ENCODE measurements at places on chromosomes 11 and 22.

DNA sequence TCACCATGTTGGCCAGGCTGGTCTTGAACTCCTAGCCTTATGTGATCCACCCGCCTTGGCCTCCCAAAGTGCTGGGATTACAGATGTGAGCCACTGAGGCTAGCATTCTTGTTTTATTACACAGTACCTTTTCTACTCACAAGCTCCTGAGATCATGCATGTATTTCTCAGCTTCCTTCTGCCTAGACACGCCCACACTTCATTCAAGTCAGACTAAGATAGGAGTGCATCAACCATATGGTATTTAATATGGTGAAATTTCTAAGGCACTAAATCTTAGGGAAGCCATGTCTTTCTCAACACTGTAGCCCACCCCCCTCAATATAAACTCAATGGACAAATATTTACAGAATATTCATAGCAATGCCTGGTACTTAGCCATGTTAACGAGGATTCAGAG lies 62.1 kb downstream of the SLC25A17 start:
- DNase-seq: no peak

DNA sequence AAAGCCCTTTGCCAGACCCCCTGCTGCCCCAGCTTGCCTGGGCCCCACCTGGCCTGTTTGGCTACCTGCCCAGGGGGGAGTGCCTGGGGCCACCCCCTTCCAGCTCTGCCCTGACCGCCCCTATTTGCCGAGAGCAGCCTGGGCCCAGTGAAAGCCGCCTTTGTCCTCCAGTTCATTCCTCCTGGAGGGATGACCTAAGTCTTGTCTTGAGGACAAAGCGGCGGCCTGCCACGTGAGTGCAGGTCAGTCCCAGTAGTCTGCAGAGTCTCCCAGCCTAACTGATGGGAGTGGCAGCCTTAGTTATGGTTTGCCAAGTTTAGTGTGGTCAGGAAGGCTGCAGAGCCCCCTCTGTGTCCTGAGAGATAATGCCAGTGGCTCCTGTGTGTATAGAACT lies 115.9 kb upstream of the CRYBB3 start:
- no peak for DNase-seq

DNA sequence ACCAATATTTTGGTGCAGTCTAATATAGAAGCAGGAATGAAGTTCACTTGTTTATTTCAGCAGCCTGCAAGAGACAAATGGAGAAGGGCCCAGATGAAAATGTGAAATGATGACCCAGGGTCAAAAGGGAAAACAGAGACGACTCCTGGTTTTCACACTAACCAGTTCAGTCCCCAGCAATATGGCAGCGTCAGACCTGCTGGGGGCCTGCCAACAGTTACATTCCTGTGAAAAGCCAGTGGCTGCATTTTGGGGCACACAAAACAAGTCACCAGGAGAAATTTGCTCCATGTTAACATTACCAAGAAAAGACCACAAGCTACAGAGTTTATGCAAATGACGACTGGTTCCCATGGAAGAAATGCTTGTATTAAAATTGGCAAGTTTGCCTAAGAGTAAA lies 80.2 kb downstream of the CCDC34 start:
- no peak for DNase-seq

- DNase-seq: no peak
Observed at GRCh38 chr11:13784855-13785254, 116.4 kb downstream of the FAR1 start.

DNA sequence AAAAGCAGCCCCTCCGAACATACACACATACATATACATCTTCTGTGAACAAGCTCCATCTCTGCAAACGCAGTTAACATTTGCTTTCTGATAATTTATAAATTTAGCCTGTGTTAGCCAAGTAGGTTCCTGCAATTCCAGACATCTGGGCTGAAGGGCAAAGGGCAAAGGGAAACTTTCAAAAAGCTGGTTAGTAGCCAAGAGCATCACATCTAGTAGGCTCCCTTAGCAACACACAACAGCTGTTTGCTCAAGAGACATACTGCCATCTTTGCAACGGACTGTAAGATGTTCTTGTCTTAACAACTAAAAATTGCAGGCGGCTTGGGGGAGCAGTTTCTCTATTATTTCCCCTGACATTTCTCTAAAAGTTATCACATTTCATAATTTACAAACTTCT lies 134.9 kb downstream of the RBFOX2 start:
- no peak for DNase-seq

- no peak for DNase-seq
Observed at GRCh38 chr11:69362315-69362714, 68.4 kb downstream of the MYEOV start.

DNA sequence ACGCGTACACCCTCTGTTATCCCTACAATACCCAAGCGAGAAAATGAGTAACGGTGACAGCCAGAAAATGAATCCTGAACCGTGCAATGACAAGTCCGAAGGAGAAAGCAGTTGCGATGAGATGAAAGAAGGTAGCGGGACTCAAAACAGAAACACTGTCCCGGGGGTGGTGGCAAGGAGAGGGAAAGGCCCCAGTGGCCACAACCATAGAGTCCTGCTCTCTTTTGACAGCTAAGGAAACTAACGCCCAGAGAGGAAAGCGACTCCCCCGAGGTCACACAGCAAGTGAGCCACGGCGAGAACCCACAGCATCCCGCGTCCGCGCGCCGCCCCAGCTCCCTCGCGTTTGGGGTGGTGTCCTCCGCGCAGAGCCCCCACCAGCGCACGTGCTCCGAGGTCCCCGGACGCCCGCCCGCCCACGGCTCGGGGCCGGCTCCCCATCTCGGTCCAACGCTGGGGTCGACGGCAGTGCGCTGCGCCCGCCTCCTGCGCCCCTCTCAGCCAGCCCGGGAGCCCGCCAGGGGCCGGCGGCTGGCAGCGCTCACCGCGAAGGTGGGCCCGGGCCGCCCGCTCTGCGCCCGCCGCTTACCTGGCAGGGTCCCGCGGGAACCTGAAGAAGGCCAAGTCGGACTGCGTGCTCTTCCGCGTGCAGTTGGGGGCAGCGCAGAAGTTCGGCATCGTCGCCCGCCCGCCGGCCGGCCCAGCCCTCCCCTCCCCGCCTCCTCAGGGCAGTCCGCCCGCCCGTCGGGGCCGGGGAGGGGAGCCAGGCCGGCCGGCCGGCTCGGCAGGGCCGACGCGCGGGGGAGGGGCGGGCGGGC lies 564 bp downstream of the THAP12 start:
- DNase-seq: peak; percentile 28

DNA sequence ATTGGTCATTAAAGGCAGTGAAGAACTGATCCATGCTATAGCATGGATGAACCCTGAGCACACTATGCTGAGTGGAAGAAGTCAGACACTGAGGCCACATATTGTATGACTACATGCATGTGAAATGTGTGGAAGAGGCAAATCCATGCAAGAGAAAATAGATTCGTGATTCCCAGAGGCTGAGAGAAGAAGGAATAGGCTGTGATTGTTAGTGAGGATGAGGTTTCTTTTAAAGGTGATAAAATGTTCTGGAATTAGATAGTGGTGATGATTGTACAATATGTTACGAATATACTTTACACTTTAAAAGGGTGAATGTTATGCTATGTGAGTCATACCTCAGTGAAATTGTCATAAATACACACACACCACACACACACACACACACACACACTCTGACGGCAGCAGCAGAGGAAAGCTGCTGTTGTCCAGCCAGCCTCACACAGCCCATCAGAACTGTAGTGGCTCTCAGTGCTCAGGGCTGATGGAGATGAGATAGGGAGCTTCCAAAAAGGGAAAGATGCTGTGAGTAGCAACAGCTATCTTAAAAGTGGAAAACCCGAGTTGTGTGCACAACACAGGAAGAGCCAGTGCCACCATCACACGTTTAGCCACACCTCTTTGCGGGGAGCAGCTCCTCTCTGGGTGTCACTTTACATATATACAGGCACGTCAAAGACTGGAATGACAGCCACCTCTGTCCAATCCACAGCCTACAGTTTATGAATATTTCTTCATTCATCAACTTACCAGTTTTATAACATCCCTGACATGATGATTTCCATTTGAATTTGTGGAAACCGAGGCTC lies 153.0 kb downstream of the SPATA19 start:
- DNase-seq: no peak

DNA sequence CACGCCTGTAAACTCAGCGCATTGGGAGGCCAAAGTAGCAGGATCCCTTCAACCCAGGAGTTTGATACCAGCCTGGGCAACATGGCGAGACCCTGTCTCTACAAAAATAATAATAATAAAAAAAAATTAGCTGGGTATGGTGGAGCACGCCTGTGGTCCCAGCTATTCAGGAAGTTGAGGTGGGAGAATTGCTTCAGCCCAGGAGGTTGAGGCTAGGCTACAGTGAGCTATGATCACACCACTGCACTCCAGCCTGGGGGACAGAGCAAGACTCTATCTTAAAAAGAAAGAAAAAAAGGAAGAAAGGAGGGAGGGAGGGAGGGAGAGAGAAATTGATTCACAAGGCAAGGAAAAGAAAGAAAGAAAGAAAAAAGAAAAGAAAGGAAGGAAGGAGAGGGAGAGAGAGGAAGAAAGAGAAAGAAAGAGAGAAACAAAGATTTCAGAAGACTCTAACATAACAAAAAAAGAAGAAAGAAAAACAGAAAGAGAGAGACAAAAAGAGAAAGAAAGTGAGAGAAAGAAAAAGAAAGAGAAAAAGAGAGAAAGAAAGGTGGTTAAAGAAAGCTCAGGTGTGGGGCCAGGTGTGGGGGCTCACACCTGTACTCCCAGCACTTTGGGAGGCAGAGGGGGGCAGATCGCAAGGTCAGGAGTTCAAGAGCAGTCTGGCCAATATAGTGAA lies 37.3 kb upstream of the MYH9 start:
- no peak for DNase-seq

DNA sequence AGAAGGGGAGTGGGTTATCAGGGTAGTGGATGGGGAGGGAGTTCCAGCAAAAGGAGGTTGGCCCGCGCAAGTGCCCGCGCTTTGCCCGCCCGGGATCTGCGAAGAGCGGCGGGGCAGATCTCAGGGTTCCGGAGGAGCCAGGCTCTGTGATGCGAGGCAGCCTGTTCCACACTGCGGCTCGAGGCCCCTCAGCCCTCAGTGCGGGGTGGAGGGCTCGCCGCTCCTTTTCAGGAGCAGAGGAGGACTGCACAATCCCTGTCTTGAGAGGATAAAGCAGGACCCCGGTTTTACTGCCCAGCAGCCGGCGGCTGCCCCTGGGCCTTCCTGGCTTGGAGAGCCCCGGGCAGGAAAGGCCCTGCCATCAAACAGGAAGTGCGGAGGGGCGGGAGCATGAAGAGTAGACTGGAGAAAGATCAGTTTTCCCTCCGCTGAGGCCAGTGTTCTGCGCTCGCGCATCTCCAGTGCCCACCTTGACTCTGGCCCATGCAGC lies 6.2 kb downstream of the SLC6A5 start:
- DNase-seq: no peak

- no peak for DNase-seq
Observed at GRCh38 chr11:66322732-66323427, 6.0 kb upstream of the CD248 start.

DNA sequence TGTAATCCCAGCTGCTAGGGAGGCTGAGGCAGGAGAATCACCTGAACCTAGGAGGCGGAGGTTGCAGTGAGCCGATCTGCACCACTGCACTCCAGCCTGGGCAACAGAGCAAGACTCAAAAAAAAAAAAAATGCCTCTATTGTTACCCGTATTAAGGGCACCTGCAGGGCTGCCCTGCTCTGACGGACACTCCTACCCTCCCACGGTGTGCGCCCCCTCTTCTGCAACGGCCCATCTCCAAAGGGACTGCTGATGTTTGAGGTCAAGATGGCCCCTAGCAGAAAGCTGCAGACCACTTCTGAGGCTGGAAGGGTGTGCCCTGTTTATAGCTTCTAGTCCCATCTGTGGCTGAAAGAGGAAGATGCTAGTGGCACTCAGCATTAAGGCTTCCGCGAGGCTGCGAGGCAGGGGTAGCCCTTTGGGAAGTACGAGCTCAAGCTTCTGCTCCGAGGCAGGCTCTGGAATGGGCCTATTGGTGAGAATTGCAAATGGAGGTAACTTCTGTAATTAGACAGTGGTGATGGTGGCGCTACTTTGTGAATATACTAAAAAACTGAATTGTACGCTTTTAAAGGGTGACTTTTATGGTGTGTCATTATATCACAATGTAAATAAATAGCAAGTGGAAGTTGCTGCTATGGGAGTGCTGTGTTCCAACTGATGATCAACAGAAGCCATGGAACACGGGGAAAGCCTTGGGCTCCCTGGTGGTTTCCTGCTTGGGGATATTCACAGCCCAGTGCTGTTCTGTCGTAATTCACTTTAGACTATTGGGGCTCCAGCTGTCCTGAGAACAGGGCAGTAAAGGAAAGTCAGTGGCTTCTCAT lies 24.3 kb downstream of the ARFGAP2 start:
- no peak for DNase-seq

- DNase-seq: no peak
Observed at GRCh38 chr22:27113211-27113635, 455.8 kb downstream of the MIAT start.

- no peak for DNase-seq
Observed at GRCh38 chr11:8788616-8789015, 106.0 kb downstream of the RPL27A start.

DNA sequence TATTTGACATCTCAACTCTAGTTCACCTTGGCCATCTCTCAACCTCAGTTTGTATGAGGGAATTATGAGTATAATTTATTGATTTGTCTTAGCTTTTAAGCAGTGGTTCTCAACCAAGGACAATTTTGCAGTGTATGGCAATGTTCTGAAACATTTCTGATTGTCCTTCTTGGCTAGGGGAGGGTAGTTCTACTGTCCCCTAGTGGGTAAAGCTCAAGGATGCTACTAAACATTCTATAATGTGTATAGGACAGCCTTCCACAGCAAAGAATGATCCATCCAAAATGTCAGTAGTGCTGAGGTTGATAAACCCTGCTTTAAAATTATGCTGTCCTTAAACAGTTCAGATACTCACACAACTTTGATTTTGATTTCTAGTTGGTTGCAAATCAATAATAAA lies 78.1 kb upstream of the ALKBH3 start:
- no peak for DNase-seq

DNA sequence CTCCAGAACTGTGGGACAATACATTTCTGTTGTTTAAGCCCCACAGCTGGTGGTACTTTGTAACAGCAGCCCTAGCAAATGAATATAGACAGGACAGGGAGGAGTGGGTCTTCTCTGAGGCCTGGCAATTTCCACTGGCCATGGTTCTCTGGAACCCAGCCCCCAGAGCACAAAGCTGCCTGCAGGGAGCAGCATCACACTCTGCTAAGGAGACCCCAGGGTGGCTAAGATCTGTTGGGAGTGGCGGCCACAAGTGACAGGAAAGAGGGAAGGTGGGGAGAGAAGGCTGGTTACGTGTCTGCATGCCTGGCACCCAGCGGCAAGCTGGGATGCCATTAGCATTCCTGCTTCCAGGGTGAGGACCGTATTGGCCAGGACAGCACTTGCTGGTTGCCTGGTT lies 211.9 kb downstream of the ST3GAL4 start:
- no peak for DNase-seq

GRCh38 chr11:26330262-26330661 lies 1.7 kb upstream of the ANO3 start:
- DNase-seq: no peak

DNA sequence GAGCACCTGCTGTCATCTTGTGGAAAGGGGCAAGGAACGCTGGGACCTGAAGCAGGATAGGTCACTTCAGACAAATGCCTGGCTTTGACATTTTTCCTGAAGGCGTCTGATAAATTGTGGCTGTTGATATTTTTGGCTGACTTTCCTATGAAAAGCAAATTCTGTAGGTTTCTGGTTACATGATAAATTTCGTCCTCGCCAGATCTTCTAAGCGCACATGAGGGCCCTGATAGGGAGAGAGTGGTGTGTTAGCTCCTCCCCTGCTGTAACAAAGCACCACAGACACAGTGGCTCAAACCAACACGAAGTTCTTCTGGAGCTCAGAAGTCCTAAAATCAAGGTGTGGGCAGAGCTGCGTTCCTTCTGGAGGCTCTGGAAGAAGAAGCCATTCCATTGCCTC lies 19.6 kb downstream of the APOL4 start:
- DNase-seq: no peak

All from effector CD4-positive, alpha-beta T cell (primary cell).